Stimulated activated CD8-positive, alpha-beta memory T cell treated with anti-CD3 and anti-CD28 coated beads, Interleukin-7, amount 100 ng/mL, for 1 hour (primary cell): ENCODE measurements at places on chromosomes 1 and 21.

GRCh38 chr1:112957133-112957812, 1.3 kb upstream of the SLC16A1 start:
- DNase-seq, result no peak

DNA sequence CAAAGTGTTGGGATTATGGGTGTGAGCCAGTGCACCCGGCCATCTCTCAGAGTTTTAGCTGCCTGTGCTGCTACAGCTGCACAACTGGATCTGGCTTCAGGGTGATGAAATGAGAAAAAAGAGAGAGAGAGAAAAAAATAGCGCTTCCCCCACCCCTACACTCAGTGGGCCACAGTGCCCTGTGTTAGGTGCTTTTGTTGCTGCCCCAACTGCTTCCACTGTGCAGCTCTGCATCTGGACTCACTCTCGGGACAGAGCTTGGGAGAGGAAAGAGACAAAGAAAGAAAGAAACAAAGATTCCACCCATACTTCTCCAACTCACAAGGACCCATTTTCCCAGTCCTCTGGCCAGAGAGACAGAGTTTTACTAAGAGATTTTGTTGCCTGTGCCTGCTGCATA, 50.4 kb downstream of the INAVA start:
- DNase-seq, result no peak

- DNase-seq, result no peak
These were observed 15.8 kb downstream of the CTSS start for GRCh38 chr1:150749720-150750311.

GRCh38 chr1:162388615-162389014, 7.1 kb downstream of the C1orf226 start:
- no peak for DNase-seq
